Gastroesophageal sphincter (tissue), 4 donors: ENCODE measurements at places on chromosomes 2 and 18.

DNA sequence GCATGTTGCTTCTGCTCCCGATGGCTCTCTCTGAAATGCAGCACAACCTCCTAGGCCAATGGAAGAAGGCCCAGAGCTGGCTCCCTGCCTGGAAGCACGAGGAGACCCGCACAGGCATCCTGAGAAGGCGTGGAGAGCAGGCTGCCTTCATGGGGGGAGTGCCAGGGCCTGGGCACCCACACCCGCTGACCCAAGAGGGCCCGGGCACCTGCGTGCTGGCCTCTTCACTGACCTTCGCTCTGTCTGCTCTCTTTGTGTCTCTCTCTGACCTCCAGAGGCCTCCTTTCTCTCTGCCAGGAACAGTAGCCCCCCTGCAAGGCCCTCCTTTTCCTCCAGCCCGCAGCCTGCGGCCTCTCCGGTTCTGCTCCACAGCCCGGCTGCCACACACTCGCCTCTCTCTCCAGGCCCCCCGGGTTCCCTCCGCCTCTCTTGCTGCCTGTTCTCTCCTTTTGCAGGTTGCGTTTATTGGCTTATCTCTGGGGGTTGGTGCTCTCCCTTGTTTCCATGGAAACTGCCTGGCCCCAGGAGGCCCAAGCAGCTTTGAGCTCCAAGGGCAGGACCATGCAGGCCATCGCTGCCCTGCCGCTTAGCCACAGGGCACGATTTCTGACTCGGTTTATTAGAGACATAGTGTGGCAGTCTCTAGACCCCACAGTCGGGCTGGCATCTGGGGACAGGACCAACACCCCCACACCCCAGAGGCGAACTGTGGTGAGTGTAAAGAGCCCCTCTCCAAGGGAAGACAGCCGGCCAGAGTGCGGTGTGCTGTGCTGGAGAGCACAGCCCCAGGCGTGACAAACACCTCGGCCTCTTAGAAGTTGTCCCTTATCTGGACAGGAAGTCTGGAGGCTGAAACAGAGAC, 1.7 kb downstream of the MZT2B start:
- ATAC-seq, result no peak

DNA sequence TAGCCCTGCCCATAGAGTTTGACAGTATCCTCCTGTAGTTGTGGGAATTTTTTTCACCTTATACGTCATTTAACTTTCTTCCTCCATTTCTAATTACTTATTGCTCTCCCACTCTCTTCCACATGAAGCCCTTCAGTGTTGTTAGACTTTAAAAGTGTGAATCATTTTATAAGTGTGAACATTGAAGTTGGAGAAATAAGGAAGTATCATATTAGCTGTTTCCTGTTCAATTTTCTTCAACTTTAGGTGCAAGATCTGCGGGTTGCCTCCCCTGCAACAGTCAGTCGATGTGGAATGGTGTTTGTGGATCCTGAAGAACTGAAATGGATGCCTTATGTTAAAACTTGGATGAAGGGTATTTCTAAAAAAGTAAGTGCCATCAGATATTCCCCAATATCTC, 138.1 kb downstream of the DNAH6 start:
- no peak for ATAC-seq

GRCh38 chr2:155766342-155767115, 566.0 kb downstream of the NR4A2 start:
- ATAC-seq, result no peak

- no peak for ATAC-seq
Measured at GRCh38 chr2:234060236-234060635, 9.7 kb downstream of the SPP2 start.

DNA sequence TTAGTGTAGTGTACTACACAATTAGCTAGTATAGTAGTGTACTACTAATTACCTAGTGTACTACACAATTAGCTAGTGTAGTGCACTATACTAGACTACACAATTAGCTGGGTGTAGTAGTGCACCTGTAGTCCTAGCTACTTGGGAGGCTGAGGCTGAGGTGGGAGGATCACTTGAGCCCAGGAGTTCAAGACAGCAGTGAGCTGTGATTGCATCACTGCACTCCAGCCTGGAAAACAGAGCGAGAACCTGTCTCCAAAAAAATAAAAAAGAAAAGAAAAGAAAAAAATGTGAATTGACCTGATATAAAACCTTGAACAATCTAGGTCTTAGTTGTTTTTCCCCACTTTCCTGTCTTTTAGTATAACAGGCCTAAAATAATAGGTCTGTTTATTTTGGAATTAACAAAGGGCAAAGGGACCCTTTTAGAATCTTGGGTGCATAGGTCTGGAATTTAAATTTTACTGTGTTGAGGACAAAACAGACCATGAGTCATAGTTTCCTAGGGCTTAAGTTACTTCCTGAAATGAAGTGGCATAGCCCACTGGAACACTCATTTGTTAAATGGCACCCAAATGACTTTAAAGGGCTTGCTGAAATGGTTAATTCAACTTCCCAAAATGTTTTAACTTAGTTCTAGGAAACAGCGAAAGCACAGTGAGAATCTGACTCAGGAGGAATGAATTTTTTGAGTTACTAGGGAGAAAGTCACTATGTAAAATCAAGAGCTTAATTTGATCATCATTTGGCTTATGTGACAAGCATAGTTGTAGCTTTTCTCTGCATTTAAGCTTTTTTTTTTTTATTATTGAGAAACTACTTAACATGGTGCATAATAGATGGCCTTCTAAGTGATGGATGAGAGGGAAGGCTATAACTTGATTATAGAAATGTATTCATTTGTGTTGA, 50.7 kb upstream of the ARL5A start:
- ATAC-seq, result peak; percentile 48

DNA sequence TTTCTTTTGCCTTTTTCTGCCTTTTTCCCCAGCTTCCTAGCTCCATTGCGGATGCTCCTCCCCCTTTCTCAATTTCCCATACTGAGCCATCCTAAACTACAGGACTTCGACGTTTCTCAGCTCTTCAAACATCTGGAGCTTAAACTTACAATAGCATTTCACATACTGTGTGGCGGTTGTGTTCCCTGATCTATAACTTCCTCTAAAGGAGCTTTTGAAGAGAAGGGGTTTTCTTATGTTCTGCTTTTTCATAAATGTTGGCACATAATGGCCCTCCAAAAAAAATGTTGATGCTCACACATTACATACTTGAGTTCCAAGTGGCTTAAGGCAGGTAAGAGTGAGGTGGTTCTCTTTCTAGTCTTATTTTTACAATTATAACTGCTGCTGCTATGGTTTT, 87.4 kb downstream of the RNF144A start:
- no peak for ATAC-seq

DNA sequence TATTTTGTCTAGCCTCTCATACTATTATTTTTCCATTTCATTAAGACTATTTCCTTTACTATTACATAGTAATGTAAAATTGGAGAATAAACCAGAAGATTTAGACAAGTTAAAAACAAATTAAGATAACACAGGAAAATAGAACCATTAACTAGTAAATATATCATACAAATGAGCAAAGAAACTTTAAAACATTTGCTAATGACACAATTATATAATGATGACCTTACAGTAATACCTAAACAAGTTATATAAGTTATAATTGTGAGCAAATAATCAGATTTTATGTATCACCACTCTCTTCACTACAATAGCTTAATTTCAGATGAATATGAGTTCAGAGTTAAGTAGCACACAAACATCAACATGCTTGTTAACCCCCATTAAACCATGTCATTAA, 72.6 kb upstream of the GRB14 start:
- no peak for ATAC-seq

- no peak for ATAC-seq
Measured at GRCh38 chr18:22343613-22344012, 74.1 kb downstream of the CTAGE1 start.

DNA sequence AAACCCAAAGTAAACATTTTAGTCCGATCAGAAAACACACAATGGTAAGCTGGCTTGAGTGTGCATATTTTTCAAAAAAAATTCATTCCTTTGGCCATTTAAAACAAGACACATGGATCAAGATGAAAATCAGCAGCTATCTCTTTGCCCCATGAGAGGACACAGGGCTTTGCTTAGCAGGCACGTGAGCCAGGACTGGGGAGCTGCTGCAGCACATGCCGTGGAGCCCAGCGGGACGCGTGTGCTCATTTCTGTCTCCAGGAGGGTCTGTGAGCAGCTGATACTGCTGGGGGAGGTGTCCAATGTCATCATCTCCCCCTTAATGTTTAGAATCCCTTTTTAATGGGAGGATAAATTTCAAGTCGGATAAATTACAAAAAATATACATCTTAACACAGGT, 49.8 kb upstream of the CNGA3 start:
- no peak for ATAC-seq

- no peak for ATAC-seq
Measured at GRCh38 chr2:49069829-49070228, 84.5 kb downstream of the FSHR start.

DNA sequence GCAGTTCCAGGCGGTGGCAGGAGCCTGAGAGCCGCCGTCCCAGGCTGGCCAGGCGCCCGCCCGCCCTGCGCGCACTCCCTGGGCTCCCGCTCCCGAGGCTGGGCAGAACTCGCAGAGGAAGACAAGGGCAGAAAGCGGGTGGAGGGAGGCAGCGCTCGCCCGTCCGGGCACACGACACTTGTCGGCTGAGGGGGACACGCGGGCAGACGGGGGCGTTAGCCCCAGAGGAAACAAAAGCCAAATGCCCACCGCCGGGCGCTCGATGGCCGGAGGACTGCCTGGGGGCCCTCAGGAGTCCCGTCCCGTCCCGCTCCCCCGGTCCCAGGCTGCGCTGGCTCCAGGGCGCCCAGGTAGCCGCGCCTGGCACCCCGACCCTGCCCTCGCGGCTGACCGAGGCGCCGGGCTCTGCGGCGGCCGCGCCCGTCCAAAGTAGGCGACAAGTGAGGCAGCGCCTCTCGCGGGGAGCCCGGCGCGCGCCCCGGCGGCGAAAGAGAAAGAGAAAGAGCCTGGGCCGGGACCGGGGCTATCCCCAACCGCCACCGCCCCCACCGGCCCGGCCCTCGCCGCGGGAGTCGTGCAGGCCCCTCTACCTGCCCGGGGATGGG, 491 bp downstream of the L3MBTL4 start:
- peak; percentile 77 for ATAC-seq

- no peak for ATAC-seq
Measured at GRCh38 chr2:231711677-231712450, 3.5 kb downstream of the PTMA start.

- ATAC-seq, result no peak
Measured at GRCh38 chr2:195711478-195711877, 54.5 kb downstream of the SLC39A10 start.

DNA sequence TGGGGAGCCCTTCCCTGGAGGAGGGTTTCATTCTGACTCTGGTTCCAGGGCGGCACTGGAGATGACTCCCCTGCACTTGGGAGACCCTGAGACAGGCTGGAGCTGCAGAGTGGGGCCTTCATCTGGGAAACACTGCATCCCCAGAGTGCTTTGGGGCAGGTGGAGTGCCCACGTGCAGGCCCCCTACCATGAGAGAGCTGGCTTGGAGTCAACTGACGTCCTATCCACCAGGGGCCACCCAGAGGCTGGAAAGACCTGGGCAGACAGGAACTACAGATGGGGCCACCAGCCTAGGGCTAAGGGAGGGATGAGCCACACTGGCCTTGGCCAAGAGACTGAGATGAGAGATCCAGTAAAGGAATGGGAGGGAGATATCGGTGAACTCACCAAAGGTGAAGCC, 153.8 kb downstream of the ASB1 start:
- ATAC-seq, result no peak

- ATAC-seq, result no peak
Measured at GRCh38 chr2:37358466-37358865, 14.0 kb downstream of the QPCT start.

- ATAC-seq, result no peak
Measured at GRCh38 chr2:32135409-32135808, 30.3 kb upstream of the SLC30A6 start.

- ATAC-seq, result no peak
Measured at GRCh38 chr2:44009136-44009735, 13.4 kb upstream of the LRPPRC start.

- ATAC-seq, result no peak
Measured at GRCh38 chr18:58391231-58391825, 237.6 kb downstream of the ALPK2 start.

- ATAC-seq, result peak; percentile 40
Measured at GRCh38 chr2:43127208-43127940, 99.0 kb downstream of the ZFP36L2 start.

DNA sequence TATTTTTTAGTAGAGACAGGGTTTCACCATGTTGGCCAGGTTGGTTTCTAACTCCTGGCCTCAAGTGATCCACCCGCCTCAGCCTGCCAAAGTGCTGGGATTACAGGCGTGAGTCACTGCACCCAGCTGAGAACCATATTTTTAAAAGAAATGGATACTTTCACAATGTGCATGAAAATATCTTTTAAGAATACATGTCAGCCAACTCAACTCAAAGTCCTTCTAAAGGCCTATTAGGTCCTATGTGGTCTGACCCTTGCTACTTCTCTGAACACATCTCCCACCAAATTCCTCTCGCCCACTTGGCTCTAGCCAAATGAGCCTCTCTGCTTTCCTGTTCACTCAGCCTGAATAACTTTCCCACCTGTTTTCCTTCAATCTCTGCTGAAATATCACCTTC, 119.6 kb downstream of the MTX2 start:
- ATAC-seq, result no peak

- no peak for ATAC-seq
Measured at GRCh38 chr2:60872510-60872928, 8.9 kb upstream of the REL start.

- ATAC-seq, result no peak
Measured at GRCh38 chr18:75797046-75797445, 369.5 kb upstream of the SMIM21 start.

- ATAC-seq, result peak; percentile 85
Measured at GRCh38 chr2:55885127-55885943, 38.2 kb downstream of the EFEMP1 start.

DNA sequence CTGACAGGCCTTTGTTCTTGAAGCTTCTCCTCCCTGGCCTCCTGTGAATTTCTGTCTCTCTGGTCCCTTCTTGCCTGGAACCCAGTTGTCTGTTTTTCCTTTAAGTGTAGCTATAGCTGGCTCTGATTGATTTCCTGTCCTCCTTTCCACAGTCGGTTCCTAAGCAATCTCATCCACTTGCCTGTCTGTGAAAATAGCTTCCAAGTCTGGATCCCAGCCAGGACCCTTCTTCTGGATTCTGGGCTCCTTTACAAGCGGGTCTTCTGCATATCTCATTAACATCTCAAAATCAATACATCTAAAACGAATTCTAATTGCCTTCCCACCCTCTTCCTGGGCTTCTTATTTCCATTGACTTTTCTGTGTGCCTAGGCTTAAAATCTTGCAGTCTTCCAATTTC, 124.9 kb downstream of the DAW1 start:
- ATAC-seq, result no peak

- no peak for ATAC-seq
Measured at GRCh38 chr2:197821550-197822289, 17.3 kb downstream of the PLCL1 start.

DNA sequence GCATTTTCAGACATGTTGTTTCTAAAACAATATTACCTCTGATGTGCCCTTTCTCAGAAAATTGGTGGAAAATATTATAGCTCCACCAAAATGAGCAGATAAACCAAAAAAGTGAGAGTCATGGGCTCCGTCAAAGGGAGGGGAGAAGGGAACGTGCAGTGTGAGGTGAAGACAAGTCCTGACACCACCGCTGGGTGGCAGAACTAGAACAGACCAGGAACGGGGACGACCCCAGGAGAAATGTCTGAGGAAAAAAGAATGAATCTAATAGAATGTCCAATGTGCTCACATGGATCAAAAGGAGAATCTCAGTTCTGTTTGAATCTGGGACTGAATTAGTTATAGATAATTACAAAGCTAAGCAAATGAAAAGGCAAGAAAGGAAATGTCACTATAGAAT, 22.6 kb upstream of the BCL2 start:
- no peak for ATAC-seq
